ENCODE measurements at places on chromosomes 11 and 22. TPM values are rescaled to one million over a fixed set of nuclear protein-coding genes. Genes with fewer than 3 reads are reported as not detected.

The BLID gene
- 0.57 TPM for total RNA-seq

The MFRP gene
- not detected for total RNA-seq

The ARHGAP8 gene
- total RNA-seq: 0.19 TPM

The MCHR1 gene
- total RNA-seq: 0.43 TPM

The GSTT4 gene
- total RNA-seq: not detected

The OR10G6 gene
- total RNA-seq: not detected

The TPBGL gene
- total RNA-seq: 0.08 TPM

The RAB3IL1 gene
- 9.4 TPM for total RNA-seq

The DAGLA gene
- total RNA-seq: 3.3 TPM

The CABP4 gene
- total RNA-seq: 0.11 TPM

The SYT7 gene
- total RNA-seq: 9.3 TPM

The ANO9 gene
- 0.38 TPM for total RNA-seq

The CNGA4 gene
- total RNA-seq: not detected

All from cardiac septum (tissue), 1 donor.